ENCODE measurements at places on chromosomes 5 and 9.

DNA sequence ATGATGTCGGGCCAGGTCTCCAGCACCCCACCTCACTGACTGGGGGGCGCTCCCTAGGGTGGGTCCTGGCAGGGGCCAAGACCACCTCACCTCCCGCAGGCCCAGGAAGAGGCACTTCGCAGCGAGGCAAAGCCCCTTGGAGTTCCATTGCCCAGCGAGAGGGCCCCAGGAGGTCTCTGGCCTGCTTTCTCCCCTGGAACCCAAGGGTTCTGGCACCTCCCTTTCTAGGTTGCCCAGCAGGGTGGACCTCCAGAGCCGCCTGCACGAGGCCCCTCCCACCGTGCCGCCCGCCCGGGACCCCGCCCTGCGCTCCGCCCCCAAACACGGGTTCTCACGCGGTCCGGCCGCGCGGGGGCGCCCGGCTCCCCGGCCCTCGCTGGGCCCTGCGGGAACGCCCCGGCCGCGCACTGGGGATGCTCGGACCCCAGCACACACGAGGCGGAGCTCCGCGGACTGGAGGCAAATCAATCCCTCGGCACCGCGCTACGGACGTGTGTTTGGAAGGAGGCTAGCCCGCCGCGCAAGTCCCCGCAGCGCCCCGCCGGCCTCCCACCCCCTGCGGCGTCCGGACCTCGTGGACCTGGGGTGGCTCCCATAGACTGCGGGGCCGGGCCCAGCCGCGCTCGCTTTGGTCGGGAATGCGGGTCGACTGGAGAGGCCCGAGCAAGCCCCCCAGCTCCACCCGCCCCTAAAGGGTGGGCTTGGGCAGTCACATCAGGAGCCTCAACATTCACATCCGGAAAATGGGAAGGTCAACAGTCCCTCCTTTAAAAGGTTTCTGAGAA, 99.5 kb upstream of the LMX1B start:
- DNase-seq: peak; percentile 58

DNA sequence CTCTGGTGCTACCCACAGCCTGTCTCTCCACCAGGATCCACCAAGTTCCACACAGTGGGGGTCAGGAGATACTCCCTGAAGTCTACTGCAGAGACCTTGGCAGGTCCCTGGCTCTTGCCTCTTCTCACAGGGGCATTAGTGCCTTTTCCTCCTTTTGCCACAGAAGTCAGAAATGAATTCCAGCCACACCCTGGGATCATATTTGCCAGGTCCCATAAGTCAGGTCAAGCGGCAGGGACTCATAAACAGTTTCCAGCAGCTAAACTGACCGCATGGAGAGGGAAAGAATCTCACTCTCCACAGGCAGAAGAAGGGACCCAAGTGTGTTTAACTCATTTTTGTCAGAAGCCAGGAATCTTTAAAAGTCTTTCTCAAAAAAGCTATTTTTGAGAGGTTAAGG, 13.3 kb upstream of the IFNK start:
- no peak for DNase-seq

- DNase-seq: no peak
These were observed 187.3 kb upstream of the TLE4 start for GRCh38 chr9:79384501-79384900.

- DNase-seq: no peak
These were observed 68.0 kb downstream of the DENND4C start for GRCh38 chr9:19298436-19299000.

DNA sequence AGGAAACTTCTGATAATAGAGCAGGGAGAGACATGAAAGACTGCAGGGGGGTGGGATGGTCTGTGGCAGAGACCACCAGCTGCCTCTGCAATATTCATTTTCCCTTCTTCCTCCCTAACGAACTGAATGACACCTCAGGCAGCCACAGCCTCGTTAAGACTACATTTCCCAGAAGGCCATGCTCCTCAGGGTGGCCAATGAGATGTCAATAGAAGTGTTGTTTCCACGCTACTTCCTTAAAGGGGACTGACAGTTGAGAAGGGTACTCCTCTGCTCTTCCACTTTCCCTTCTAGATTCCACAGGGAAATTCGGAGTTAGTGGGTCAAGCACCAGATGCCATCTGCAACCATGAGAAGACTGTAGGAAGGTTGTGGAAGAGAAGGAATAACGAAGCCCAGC, 52.0 kb upstream of the DAPK1 start:
- no peak for DNase-seq

- DNase-seq: no peak
These were observed 7.3 kb downstream of the PCDH1 start for GRCh38 chr5:141870871-141871270.

DNA sequence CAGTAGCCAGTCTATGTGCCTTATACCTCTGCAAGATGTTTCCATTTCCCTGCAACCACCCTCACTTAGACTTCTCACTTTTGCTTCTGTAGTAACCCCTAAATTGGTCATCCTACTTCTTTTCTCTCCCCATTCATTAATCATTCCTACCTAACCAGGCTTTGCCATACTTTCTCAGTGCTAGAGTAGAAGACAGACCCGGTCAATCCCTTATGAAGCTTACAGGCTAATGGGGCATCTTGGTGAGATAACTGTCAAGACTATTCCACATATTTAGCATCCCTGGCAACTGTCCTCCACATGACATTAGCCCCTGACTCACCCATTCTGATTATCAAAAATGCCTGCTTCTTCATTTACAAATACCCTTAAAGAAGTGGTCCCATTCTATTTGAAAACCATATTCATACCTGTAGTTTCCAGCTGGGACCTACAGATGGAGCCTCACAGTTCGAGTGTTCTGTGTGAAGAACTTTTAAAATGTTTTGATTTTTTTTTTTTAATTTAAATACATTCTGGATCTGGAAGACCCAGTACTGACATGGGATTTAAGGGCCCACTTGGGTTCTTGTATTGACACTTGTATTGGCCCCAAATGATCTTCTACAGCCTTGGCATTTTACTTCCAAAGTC, 21.0 kb downstream of the F2RL2 start:
- DNase-seq: no peak

GRCh38 chr5:139701056-139701741, 53.0 kb downstream of the CXXC5 start:
- no peak for DNase-seq

- DNase-seq: no peak
These were observed 15.2 kb downstream of the RNF180 start for GRCh38 chr5:64180661-64181343.

GRCh38 chr9:96217294-96217707, 84.7 kb downstream of the HSD17B3 start:
- no peak for DNase-seq

- no peak for DNase-seq
These were observed 37.3 kb downstream of the RECK start for GRCh38 chr9:36074055-36074454.

- no peak for DNase-seq
These were observed 1001.9 kb upstream of the NUDT12 start for GRCh38 chr5:104564530-104564929.

DNA sequence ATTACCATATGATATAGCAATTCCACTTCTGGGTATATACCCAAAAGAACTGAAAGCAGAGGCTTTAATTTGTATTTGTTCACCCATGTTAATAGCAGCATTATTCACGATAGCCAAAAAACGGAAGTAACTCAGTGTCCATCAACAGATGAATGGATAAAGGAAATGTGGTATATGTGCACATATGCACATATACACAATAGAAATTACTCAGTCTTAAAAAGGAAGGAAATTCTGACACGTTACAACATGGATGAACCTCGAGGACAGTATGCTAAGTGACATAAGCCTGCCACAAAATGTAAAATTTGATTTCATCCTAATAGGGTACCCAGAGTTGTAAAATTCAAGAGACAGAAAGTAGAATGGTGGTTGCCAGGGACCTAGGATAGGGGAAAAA, 54.9 kb downstream of the NUP155 start:
- no peak for DNase-seq

- DNase-seq: no peak
These were observed 20.3 kb upstream of the PCDH1 start for GRCh38 chr5:141898448-141899049.

- no peak for DNase-seq
These were observed 525 bp upstream of the DAPK1 start for GRCh38 chr9:87497080-87497603.

DNA sequence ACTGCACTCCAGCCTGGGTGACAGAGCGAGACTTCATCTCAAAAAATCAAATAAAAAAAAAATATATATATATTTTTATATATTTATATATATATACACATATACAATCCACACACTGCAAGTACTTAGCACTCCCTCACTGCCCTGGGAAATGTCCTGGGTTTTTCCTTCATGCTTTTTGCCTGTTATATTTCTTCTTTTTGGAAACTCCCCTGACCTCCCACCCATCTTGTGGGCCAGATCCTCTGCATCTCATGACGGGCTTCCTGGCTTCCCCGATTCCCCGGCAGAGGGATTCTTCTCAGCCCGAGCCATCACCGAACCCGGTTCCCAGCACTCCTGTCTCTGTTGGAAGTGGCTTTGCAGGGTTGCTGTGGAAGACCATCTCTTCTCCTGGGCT, 39.5 kb upstream of the NCS1 start:
- DNase-seq: no peak

DNA sequence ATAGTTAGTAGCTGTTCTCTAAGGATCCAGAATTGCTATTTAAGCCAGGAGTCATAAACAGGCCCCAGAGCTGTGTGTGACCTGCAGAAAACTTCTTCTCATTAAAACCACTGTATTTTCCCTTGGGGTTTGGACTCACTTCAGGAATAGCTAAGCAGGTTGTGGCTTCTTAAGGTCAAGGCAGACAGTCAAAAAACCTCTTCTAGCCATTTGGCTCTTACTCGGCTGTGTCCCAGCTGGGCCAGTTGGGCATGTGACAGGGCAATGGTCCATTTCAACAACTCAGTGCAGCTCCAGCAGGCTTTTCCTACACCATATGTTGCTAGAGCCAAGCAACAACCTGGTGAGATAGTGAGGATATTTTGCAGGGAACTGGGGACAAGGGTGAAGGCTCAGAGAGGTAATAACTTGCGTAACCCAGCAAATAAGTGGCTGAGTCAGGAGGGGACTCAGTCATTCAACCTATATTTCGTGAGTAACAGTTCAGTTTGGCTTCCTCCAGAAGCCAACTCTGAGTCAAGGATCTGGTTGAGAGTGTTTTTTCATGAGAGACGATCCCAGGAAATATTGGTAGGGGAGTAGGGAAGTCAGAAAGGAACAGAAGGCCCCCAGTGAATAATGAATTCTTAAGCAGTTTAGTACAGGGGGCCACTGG, 115.4 kb upstream of the PPP2R2B start:
- no peak for DNase-seq

- DNase-seq: no peak
These were observed 33.8 kb downstream of the TGFBI start for GRCh38 chr5:136062366-136063274.

DNA sequence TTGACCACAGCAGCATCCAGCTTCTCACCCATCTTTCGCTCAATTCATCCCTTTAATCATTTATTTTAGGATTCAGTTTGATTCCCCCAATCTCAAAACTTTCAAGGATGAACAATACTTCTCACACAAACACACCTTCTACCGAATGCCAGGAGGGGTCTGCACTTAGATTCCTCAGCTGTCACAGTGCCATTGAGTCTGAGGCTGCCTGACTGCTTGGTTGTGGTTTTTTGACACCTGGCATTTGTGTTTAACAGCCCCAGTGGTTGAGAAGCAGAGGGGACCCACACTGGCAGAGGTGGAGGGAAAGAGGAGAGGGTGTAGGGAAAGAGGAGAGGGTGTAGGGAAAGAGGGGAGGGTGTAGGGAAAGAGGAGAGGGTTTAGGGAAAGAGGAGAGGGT, 54.9 kb downstream of the PALM2AKAP2 start:
- no peak for DNase-seq

- no peak for DNase-seq
These were observed 23.6 kb upstream of the SARDH start for GRCh38 chr9:133761641-133762248.

DNA sequence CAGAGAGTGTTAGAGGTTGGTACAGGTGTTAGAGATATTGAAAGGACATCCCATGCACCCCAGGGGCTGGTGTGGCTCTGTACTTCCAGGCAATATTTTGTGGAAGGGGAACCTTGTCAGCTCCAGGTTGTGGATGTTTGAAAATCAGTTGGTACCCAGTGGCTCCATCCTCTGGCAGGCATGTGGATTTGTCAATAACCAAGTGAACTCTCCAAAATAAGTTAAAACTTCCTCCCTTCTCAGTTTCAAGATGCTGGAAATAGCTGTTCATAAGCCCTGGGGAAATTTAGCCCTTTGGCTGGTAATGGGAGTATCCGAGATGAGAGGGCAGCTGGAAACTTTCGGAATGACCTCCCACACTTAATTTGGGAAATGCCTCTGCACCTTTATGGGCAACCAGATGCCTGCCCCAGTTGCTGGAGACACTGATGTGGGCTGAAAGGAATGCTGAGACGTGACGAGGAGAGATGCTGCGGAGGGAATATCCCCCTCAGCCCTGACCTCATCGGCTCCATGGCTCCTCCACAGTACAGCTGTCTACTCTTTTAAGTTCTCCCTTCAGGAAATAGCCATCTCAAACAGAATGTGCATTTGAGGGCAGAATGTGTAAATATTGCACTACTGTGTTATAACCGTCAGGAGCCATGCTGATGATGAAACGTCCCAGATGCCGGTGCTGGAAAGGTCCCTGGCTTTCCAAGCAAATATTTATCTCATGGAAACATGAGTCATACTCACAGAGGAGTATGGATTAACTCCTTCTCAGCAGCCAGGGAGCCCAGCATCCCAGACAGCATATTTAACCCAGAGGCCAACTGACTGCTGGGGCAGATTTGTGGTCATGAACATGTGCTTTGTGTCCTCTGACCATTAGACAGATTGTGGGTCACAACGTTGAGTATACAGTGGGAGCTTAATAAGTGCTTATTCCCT, 29.5 kb downstream of the TGFBI start:
- DNase-seq: no peak

DNA sequence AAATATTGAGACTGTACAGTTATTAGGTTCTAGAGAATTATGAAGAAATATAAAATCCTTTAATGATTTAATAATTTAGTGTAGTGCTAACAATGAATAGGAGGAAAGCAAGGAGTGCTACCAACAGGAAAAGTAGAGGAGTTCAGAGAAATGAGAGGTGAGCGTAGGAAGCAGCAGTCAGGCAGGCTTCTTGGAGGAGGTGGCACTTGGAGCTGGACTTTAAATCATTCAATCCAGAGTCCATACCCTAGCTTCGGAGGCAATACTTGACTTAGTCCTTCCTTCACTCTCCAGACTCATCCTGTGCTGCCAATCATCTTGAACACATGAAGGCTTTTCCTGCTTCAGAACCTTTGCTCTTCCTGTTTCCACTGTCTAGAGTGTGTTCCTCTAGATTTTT, 254.3 kb downstream of the GRIA1 start:
- DNase-seq: no peak

DNA sequence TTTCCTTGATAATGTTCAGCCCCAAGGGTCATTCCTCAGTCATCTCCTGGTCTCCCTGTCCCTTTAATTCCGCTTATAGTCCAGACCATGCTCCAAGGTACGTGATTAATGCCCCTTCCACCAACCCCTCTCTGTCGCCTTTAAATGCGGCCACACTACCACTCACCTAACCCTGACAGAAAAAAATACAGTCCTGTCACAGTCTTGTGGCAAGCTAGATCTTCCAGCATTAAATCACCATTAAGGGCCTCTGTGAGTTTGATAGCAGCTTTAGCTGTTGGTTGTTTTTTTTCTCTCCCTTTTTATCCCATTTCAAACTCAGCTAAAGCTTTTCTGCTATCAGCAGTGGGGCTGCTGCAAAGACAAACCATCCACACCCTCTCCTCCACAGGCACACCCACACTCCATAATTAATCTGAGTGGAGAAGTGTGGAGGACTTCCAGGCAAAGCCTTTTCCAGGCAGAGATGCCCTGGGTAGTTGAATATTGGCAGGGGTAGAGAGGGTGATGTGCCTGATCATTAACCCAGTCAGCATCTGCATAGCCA, 522.7 kb upstream of the CLINT1 start:
- no peak for DNase-seq

- no peak for DNase-seq
These were observed 212.0 kb upstream of the KIF2A start for GRCh38 chr5:62093976-62094375.
